ENCODE measurements at places on chromosomes 12 and 14. TPM values are rescaled to one million over a fixed set of nuclear protein-coding genes. Genes with fewer than 3 reads are reported as not detected.

Gene CMAS
- 36.0 TPM for total RNA-seq

Gene KRT83
- total RNA-seq = not detected

Gene AVPR1A
- total RNA-seq = not detected

Gene MGST1
- total RNA-seq = 28.5 TPM

Gene ARHGEF25
- total RNA-seq = 0.07 TPM

Gene KRT71
- not detected for total RNA-seq

Gene ANAPC7
- total RNA-seq = 38.4 TPM

Gene TRMT61A
- 11.0 TPM for total RNA-seq

Gene METAP2
- 80.3 TPM for total RNA-seq

Measured in mammary microvascular endothelial cell (primary cell).